ENCODE measurements at places on chromosomes 3 and 15.

- H3K27ac ChIP-seq, result no peak overlapping the region
- no peaks in the 10 kb centered on the region for H3K36me3 ChIP-seq
- no peaks in the 10 kb centered on the region for H3K4me1 ChIP-seq
- H3K4me3 ChIP-seq, result no peak overlapping the region
- peak; percentile 34 for DNase-seq
- H3K27me3 ChIP-seq, result peaks cover 5% of the 10 kb centered on the region
Observed at GRCh38 chr15:51380999-51381806, 39.7 kb downstream of the GLDN start.

GRCh38 chr3:70981231-70981880 is 602.2 kb downstream of the FOXP1 start:
- no peak overlapping the region for H3K4me3 ChIP-seq
- no peak for DNase-seq
- H3K27ac ChIP-seq, result peak overlapping the region; percentile 73
- H3K36me3 ChIP-seq, result peaks cover 80% of the 10 kb centered on the region
- H3K4me1 ChIP-seq, result peaks cover 52% of the 10 kb centered on the region
- no peaks in the 10 kb centered on the region for H3K27me3 ChIP-seq

DNA sequence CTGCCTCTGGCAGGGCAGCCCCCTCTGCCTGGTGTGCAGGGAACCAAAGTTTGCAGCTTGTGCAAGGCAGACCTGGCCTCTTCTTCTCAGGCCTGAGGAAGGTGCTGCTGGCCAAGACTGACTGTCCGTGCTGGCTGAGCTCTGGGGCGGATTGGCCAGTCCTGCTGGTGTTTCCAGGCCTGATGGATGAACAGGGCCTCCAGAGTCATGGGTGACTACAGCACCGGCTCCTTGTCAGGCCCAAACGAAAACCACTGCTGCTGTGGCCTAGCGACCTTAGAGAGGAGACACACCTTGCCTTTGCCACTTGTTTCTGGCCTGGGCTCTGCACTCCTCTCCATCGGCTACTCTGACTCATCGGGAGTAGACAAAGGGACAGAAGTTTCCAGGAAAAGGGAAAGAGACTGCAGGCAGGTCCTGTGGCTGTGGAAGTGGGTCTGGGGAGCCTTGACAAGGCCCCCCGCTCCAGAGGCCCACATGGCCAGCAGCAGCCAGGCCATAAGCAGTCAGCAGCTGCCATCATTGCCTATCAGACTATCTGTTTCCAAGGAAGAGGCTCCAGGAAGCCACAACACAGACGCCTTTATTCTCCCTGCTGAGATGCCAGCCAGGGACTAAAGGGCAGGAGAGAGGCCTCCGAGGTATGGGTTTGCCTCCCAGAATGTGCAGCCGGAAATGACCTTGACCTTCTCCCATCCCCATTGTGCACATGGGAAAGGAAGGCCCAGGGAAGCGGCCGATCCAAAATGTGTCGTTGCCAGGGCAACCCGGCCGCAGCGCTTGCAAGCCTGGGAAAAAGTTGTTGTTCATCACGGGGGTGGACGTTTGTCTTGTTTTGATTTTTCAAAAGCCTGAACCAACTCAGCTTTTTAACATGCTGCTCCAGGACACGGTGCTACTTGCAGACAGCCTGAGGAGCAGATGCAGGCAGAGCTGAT is 160.5 kb downstream of the CHSY1 start:
- no peak for DNase-seq
- H3K27me3 ChIP-seq, result peaks cover 8% of the 10 kb centered on the region
- peaks cover 4% of the 10 kb centered on the region for H3K36me3 ChIP-seq
- no peak overlapping the region for H3K4me3 ChIP-seq

DNA sequence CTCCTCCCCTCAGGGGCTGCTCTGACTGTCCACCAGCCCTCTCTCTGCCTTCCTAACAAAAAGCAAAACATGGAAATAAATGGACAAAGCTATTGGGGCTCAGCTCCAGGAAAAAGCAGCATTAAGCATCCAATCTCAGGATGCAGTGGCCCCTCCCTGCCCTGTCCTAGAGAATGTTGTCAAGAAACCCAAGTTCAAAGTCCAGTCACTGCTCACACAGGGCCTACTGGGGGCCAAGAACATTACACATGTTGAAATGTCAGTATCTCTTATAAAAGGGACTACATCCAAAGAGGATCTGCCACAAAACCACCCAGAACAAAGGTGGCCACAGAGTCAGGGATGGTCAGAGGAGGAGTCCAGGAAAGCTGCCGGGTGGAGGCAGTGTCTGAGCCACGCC is 7.6 kb upstream of the GRIP2 start:
- DNase-seq, result no peak
- H3K4me1 ChIP-seq, result no peaks in the 10 kb centered on the region
- H3K36me3 ChIP-seq, result no peaks in the 10 kb centered on the region
- no peak overlapping the region for H3K27ac ChIP-seq

- peaks cover 14% of the 10 kb centered on the region for H3K27me3 ChIP-seq
- H3K4me3 ChIP-seq, result no peak overlapping the region
- no peaks in the 10 kb centered on the region for H3K36me3 ChIP-seq
- no peaks in the 10 kb centered on the region for H3K4me1 ChIP-seq
Observed at GRCh38 chr3:53763353-53763752, 82.9 kb downstream of the CHDH start.

GRCh38 chr3:31322460-31322859 is 210.3 kb upstream of the STT3B start:
- no peak for DNase-seq
- H3K36me3 ChIP-seq, result peaks cover 2% of the 10 kb centered on the region
- H3K27ac ChIP-seq, result no peak overlapping the region
- H3K4me3 ChIP-seq, result no peak overlapping the region

- no peaks in the 10 kb centered on the region for H3K27me3 ChIP-seq
- no peak overlapping the region for H3K4me3 ChIP-seq
Observed at GRCh38 chr15:36221992-36222391, 357.4 kb upstream of the CDIN1 start.

DNA sequence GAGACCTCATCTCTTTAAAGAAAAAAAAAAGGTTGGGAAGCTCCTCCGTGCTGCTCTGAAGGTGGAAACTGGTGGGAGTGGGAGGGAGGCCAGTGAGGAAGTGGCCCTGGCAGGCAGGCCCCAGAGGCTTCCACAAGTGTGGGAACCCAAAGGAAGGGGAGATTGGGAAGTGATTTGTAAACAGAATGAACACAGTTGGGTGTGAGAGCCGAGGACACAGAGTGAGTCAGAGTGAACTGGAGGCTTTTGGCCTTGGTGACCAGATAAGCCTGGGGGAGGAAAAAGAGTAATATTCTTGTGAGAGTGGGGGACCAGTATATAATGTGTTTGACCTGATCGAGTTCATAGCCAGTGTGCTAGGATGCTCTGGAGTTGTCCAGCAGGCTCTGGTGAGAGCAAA is 23.0 kb downstream of the MKRN2 start:
- H3K27ac ChIP-seq, result no peak overlapping the region
- H3K4me3 ChIP-seq, result no peak overlapping the region
- H3K4me1 ChIP-seq, result peaks cover 4% of the 10 kb centered on the region
- no peaks in the 10 kb centered on the region for H3K27me3 ChIP-seq
- no peak for DNase-seq
- peaks cover 76% of the 10 kb centered on the region for H3K36me3 ChIP-seq

- no peaks in the 10 kb centered on the region for H3K27me3 ChIP-seq
- peak; percentile 20 for DNase-seq
- H3K4me1 ChIP-seq, result peaks cover 58% of the 10 kb centered on the region
- peak overlapping the region; percentile 78 for H3K27ac ChIP-seq
- H3K36me3 ChIP-seq, result peaks cover 53% of the 10 kb centered on the region
Observed at GRCh38 chr3:51385621-51386091, 565 bp downstream of the MANF start.

All from activated CD4-positive, alpha-beta memory T cell treated with anti-CD3 and anti-CD28 coated beads, Interleukin-2, amount 10 ng/mL, durations not matched to agents 7 days and 5 days (primary cell).